ENCODE measurements at places on chromosomes 6 and 20.

DNA sequence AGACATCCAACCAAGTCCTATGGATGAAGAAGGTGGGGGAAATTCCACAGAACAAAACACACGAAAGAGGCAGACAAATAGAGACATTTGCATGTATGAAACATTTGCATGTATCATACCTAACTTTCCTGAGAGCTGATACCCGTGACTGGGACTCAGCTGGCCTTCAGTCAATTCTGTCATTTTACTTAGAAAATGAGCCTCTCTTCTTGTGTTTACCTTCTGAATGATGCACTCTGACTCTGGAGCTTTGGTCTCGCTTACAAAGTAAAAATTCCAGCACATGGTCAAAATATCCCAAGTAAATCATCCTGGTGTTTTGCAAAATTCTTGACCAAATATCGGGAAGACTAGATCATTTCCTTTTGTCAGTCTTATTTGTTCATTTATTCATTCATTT lies 46.9 kb downstream of the MMUT start:
- no peak for DNase-seq

DNA sequence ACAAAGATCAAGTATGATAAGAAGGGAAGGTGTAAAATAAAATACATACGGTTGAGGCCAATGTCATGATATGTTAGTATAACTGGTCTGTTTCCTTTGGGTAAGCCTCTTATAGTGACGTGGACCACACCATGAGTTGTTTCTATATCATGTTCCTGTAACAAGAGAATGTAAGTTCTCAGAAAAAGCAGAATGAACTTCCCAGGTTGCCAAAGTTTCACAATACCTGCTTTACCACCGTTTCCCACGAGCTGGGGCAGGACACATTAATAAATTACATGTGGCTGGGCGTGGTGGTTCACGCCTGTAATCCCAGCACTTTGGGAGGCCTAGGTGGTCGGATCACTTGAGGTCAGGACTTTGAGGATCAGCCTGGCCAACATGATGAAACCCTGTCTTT lies 42.6 kb upstream of the SLA2 start:
- DNase-seq, result no peak

DNA sequence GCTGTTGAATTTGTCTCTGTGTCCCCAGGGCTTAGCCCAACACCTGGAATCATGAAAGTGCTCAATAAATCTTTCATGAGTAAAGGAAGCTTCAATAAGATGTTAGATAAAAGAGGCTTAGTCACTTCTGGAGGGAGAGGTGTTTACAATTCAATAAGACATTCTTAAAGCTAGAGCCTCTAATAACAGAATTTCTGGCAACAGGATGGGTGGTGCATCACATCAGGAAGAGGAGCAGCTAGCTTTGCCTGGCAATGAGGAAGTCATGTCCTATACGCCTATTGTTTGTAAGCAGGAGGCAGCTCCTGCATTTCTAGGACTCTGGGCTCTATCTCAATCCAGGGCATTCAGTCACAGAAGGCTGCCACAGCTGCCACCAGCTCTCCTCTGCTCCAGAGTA lies 638.5 kb downstream of the EPM2A start:
- DNase-seq, result no peak

- no peak for DNase-seq
Measured at GRCh38 chr6:3449750-3450305, 7.0 kb downstream of the SLC22A23 start.

DNA sequence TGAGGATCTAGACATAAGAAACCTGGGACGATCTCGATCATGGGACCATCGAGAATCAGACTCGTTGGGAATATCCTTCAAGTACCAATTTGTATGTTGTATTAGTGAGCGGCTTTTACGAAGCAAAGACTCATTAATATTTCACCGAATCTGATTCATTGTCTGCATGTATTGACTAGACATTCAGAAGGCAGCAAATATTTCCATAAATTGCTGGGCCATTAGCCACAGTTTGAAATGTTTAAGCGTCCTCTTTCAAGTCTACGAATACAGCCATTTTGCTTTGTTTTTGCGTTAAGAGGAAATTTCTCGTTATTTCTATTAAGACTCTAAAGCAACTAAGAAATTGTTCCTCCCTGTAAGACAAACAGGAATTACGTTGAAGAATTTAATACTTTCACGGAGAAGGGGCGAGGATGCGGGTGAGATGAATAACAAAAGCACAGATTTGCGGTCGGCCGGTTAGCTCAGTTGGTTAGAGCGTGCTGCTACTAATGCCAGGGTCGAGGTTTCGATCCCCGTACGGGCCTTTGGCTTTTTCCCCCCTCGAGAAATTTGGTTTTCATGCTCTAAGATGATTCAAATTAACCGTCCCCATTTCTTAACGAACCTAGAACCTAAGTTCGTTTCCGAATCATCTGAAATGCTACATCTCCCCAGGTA lies 18.5 kb downstream of the POM121L2 start:
- no peak for DNase-seq

DNA sequence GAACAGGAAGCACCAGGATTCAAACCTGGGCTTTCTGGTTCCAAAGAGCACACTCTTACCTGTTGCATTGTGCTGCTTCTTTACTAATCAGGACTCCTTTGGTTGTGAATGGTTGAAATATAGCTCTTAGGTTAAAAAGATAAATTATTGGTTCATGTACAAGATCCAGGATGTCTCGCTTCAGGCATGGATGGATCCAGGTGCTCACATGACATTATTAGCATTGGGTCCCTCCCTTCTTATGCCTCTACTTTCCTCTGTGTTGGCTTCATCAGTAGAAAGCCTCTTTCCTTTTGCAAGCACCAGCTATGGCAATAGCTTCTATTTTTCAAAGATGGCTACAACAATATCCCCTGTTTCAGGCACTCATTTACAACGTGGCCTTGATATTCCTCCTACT lies 217.7 kb upstream of the SULF2 start:
- DNase-seq, result no peak

GRCh38 chr6:113805811-113806495 lies 51.2 kb upstream of the MARCKS start:
- DNase-seq, result no peak

DNA sequence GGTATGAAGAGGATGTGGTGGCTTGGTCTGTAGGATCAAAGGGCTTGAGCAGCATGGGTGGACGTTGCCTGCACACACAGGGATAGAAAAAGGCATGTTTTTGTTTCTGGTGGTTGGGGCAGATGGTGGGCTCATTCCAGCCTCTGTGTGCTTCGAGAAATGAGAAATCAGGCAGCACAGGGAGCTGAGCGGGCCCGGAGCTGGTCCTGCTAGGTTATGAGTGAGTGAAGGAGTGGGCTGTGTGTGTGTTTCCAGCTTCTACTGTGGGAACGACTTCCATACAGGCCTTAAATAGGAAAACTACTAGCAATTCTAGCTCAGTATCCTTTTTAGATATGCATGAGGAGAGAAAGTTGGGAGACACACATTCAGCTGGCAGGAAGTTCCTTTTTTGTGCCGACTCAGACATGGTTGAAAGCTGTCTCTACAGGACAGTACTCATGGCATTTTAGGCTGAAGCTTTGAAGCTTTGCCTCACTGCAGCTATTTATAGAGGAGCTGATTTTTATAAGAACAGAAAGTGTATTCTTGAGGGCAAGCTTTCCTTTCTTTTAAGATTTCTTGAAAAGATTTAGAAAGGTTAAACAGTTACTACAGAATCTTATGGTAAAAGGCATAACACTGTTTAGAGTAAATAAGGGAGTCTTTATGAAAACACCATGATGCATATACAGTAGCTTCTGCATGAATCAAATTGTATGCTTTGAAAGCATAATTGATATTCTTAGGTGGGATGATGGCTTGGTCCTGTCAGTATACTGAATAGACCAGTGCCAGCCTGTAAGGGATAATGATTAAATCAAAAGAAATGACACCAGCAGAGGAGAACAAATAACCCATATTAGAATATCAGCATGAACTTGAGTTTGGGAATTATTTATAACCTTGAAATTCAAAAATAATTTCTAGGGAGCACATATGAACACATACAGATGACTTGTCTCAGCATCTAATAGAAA lies 104.0 kb upstream of the MAN1A1 start:
- DNase-seq, result no peak

DNA sequence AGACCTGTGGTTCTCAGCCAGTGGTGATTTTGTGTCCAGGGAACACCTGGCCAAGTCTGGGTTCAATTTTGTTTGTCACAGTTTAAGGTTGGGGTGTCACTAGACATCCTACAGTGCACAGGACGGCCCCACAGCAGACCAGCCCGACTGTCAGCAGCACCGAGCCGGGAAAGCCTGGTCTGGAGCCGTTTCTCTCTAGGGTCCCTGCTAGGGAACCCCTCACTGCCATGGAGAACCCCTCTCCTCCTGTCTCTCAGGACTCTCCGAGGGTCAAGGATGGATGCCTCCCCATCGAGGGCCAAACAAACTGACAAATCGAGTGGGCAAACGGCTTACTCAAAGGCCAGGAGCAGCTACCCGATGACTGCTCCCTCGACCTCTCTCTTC lies 15.8 kb upstream of the STX16 start:
- no peak for DNase-seq

DNA sequence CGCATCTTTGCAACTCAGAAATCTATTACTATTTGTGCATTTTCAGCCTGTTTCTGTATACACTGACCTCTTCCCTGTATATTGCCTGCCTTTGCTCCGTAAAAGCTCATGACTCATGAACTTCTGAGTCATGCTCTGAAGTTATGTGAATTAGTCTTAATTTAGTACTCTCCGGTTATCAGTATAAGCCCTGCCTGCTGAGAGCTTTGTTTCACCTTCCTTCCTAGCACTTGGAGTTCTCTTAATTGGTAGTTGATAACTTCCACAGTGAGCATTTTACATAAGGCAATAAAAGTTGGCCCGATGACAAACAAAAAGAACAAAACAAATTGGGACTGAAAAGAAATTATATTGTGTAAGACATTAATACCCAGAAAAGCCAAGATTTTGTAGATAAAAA lies 231.4 kb downstream of the GJA1 start:
- DNase-seq, result no peak

- DNase-seq, result no peak
Measured at GRCh38 chr6:136703331-136703865, 88.9 kb downstream of the MAP3K5 start.

GRCh38 chr20:11328839-11329238 lies 588.9 kb upstream of the BTBD3 start:
- no peak for DNase-seq

- no peak for DNase-seq
Measured at GRCh38 chr20:34983995-34984735, 28.5 kb downstream of the MYH7B start.

DNA sequence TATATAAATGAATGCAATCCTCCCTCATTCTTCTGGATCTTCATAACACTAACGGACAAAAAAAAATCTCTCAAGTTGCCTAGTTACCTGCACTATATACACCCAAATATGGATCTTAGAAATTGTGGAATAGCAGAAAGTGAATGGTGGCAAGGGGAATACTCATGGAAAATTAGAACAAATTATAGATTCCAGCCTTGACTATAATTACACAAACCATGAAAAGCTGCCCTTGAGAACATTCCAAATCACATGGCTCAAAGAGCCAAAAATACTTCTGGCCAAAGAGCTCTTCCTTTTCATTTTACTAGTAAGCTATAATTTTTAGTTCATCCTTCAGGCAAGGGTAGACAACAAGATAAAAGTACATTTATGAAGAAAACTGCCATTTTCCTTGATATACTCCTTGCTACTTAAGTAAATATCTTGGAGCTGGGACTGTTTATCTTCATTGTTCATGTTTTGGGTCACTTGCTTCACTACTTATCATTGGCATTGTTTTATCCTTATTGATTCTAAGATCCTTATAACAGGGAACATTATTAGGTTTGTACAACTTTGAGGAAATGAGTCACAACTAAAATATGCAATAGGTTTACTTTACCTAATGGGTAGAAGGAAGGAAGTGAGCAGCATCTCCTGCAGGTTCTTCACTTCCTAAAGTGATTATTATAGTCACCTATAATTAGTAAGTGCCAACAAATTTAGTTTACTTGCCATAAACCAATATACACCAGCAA lies 6.4 kb upstream of the MTRES1 start:
- DNase-seq, result no peak

GRCh38 chr6:121733234-121733633 lies 297.8 kb downstream of the GJA1 start:
- DNase-seq, result no peak

- no peak for DNase-seq
Measured at GRCh38 chr6:117484052-117484646, 1.7 kb downstream of the DCBLD1 start.

DNA sequence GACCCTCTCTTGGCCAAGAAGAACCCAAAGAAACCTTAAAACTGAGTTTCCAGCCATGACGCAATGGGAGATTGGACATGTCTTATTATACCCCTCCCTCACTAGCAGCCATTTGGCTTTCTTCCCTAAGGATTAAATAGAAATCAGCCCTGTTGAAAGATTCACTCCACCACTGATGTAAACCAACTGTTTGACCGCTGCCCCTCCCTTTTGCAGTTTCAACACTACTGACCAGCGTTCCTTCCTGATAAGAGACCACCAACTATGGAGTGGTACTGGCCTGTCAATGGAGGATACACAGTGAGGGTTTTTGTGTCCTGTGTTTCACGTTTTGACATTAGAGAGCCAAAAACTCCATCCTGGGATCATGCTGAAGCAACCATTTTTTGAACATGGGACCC lies 53.2 kb upstream of the CD2AP start:
- DNase-seq, result no peak

DNA sequence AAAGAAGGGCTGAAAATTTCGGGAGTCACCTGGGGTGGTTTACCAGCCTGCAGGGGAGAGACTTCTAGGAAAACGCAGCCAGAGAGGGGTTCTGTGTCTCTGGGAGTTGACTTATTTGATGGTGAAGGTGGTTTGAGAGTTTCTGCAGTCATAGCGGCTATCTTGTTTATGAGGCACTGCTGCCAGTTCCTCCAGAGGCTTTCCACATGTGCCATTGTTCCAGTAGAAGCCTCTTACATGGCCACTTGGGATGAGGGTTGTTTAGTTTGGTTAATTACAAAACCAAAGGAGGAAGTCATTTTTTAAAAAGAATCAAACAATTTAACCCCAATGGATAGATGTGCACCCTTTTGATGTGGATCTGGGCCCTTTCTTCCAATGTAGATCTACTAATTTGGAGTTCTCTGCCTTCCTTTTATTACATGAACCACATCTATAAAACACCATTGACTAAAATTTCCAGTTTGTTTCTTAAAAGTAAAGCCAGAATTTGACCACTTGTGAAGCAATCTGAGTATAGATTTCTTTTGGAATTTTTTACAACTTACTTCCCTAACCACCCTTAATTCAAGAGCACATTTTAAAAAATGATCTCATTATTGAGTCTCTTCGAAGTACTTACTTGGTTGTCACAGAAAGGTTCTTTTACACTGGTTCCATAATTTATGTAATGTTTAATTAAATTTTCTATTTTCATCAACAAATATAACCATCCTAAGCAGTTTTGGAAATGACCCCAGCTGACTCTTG lies 97.6 kb downstream of the TCP11 start:
- no peak for DNase-seq

DNA sequence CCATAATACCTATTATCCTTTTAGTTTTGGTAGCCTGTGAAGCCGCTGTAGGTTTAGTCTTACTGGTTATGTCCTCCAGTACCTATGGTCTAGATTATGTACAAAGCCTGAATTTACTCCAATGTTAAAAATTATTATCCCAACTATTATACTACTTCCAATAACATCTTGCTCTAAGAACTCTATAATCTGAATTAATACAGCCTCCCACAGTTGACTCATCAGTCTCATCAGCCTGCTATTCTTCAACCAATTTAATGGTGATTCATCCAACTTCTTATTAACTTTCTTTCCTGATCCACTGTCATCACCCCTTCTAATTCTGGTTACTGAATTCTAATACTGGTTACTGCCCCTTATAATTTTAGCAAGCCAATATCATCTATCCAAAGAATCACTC lies 370.3 kb upstream of the OPRM1 start:
- no peak for DNase-seq

Data from stimulated activated CD4-positive, alpha-beta T cell treated with anti-CD3 and anti-CD28 coated beads, Interleukin-2, amount 100 ng/mL, for 4 hours (primary cell).